GM18507 (cell line): ENCODE measurements at places on chromosomes 12 and 14.

DNA sequence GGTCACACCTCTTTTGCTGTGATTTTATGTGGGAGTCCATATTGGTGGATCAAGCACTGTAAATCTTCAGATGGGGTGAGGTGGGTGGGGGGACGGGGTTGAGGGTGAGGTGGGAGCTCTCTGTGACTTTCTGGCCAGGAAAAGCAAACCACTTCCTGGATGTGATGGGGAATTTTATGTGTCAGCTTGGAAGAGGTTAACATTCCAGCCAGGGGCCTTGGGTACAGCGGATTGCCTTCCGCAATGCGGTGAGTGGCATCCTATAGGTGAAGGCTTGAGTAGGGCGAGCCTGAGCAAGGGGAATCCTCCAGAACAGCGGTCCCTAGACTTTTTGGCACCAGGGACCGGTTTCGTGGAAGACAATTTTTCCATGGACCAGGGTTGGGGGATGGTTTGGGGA, 36.2 kb downstream of the DLK1 start:
- DNase-seq = no peak

DNA sequence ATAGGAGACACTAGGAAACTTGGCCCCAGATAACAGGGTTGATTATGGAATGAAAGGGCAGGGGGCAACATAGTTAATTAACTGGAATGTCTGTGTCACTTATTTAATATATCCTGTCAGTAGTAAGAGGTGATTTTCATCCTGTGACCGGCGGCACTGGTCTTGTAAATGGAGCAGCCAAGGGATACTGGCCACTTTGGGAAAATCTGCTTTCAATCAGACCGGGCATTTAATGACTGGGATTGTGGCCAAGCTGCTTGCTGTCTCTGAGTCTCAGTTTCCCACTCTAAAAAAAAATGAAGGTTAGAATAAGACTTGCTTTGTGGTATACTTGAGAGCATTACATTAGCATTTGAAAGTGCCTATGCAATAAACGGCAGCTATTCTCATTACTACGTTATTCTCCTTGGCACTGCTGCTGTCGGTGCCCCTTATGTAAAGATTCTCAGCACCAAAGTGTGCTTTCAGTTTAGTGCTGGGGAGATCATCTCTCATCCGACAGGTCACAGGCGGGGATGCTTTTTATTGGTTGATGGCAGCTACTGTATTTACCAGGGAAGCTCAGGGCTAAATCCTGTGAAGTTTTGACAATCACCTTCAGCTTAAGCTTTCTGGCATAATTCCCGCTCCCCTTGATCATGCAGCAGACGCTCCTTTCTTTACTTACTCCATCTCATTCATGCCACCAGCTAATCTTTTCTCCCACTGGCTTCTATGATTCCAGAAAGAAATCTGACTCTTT, 162.1 kb downstream of the ESRRB start:
- no peak for DNase-seq

- no peak for DNase-seq
Observed at GRCh38 chr12:65420941-65421340, 142.5 kb downstream of the MSRB3 start.

GRCh38 chr12:79021021-79021420, 156.4 kb downstream of the SYT1 start:
- no peak for DNase-seq

DNA sequence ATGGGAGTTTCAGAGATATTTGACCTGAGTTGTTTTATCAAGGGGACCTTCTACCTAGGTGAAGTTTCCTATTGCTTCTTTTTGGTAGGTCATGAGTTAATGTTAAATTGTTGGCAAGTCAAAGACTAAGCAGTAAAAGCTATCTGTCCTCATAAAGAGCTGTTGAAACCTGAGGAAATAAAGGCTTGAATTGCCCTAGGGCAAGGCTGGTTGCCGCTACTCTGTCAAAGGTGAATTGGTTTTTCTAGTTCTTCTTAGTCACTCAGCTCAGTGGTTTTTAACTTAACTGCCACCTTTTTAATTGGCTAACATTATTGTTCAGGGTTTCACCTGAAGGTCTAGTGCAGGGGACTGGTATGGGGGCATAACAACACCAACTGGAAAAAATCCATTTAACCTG, 441.6 kb upstream of the FBXO33 start:
- DNase-seq = no peak
